ENCODE measurements at places on chromosomes 13 and 19.
A peak's percentile ranks its signal among the peaks of the same experiment; 100 is the strongest.

DNA sequence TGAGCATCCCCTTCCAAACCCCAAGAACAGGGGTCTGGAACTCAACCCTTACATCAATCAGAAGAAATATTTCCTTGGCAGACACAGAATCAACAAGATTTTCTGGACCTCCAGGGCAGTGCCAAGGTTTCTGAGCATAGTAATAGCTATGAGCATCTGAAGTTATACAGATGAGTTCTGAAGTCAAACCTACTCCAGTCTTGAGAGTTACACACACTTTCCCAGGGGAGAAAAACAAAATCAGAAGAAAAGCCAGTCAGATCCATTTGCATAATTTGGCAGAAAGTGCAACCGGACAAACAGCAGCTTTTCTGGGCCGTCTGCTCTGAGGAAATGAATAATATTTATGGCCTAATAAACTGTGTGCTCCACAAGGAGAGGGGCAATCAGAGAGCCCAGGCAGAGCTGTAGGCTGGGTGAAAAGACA lies 93.1 kb downstream of the KL start:
- no peak for DNase-seq

DNA sequence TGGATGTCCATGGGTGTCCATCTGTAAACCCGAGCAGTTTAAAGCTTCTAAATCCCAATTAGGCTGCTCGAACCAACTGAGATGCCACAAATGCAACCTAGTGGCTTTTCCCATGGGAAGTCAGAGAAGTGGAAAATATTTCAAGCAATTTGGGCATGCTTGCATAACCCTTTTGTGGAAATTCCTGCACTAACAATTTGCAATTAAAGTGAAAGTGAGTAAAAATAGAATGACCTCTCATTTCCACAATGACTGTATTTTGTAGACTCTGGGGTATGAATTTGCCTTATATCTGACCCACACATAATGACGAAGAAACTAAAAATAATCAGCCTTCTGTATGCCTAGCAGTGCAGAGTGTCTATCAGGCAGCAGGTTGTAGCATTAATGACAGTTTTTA lies 91.8 kb upstream of the TSC22D1 start:
- DNase-seq: no peak

GRCh38 chr19:45975306-45976070 lies 1.8 kb upstream of the NOVA2 start:
- DNase-seq: no peak

DNA sequence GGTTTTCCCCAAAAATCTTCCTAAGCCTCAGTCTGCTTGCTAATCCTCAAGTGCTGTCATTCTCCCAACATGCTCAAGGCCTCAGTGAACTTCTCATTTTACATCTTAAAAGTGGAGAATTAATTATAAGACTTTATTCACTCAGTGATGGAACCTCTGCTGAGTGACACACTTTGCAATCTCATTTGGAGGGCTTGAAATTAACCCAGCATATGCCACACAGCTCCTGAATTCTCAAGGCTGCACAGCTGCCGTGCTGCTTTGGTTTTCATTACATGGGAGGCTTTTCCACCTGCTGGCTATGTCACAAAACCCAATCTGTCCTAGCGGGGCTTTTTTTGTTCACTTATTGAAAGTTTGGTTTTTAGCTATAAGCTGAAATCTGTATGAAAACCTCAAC lies 28.3 kb upstream of the SERPINE3 start:
- no peak for DNase-seq

- DNase-seq: peak; percentile 15
Measured at GRCh38 chr13:31011901-31012654, 79.6 kb downstream of the TEX26 start.

- no peak for DNase-seq
Measured at GRCh38 chr13:98577836-98578285, 954 bp upstream of the STK24 start.

GRCh38 chr13:109868578-109869311 lies 82.4 kb upstream of the IRS2 start:
- DNase-seq: no peak

- no peak for DNase-seq
Measured at GRCh38 chr13:48879432-48879831, 96.3 kb upstream of the FNDC3A start.

DNA sequence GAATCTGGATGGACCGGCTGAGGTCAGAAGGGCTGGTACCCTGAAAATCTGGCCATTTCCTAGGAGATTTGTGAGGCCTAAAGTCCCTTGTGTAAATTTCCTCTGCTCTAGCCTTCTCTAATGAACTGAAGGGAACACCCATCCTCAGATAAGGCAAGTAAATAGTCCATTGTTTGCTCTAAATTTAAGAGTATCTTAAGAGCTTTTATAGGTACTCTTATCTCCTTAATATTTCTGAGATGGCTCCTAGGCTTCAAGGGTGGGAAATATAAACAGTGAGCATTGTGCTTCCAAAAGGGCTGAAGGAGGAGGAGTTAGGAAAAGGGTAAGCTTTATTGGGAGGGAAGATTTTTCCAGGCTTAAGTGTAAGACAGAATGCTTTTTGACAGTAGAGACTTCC lies 148.7 kb upstream of the EDNRB start:
- no peak for DNase-seq

DNA sequence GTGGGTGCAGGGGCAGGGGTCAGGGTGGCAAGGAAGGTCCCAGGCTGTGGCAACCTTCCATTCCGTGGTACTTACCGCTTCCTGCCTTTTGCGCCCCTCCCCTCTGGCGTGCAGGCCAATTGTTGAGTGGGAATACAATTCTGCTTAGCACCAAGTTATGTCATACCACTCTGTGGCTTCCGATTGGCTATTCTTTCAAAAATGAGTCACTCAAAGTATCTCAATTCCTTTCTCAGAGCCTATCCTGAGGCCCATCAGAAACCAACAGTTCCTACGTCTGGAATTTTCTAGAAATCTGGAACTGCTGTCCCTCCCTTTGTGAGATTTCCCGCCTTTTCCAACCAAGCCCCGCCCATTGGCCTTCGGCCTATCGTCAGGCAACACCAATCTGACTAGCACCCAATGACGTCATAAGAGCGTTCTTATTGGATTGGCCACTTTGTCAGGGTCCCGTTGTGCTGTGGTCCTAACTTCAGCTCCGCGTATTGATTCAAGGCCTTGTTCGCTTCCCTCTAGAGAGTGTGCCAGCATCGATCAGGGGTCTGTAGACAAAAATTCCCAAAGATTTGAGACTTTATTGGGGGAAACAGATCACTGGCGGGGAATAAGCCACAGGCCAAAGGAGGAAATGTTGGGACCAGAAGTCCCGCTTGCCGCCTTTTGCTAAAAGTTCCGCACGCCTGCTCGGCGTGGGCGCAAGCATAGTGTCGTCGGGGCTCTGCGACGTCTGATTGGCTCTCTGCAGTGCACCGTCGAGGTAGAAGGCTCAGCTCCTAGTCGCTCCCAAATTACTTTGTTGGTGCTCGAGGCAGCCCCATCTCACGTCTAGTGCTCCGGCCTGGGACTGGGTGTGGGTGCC lies 11.7 kb downstream of the NTN5 start:
- DNase-seq: peak; percentile 75

GRCh38 chr19:33691736-33692135 lies 70.0 kb downstream of the CHST8 start:
- DNase-seq: no peak

- DNase-seq: peak; percentile 54
Measured at GRCh38 chr19:18160971-18161635, 8.1 kb downstream of the PIK3R2 start.

DNA sequence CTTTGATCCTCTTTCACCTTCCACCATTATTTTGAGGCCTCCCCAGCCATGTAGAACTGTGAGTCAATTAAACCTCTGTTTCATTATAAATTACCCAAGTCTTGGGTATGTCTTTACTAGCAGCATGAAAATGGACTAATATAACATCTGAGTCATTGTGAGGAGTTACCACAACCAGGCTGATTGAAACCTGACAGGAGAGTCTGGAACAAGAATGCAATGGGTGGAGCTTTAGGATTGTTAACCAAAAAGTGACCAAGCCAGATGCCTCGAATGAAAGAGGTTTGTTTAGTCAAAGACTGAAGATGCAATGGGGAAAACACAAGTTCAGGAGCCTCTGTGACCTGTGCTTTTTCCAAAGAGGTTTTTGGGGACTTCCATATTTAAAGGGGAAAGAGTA lies 659.0 kb downstream of the SLITRK6 start:
- DNase-seq: peak; percentile 55

DNA sequence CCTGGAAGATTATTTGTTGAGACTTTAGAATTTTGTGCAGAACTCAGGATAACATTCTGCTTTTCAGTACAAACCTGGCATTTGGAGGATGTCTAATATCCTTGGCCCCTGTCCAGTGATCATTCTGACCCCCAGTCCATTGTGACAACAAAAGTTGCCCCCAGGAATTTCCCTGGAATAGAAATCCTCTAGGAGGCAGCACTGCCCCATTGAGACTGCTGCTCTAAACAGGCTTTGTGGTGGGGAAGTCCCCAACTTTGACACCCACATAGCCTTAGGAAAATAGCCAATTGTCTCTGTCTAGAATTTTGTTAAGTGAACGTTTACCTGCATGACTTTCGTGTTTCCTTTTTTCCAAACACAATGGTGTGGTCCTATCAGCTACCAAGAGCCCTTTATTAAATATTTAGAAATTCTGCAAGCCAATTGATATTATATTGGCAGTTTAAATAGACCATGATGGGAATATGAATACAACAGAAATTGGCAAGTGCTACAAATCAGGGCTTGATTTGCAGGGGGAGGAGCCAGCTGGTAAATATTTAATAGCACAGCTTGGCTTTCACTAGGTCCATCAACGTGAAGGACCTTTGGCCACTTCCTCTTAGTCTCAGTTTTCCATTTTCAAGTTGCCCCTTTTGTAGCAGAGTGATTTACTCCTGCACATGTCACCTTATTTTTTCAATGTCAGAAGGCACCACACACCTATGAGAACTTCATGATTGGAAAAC lies 451.7 kb downstream of the EFNB2 start:
- DNase-seq: peak; percentile 58

DNA sequence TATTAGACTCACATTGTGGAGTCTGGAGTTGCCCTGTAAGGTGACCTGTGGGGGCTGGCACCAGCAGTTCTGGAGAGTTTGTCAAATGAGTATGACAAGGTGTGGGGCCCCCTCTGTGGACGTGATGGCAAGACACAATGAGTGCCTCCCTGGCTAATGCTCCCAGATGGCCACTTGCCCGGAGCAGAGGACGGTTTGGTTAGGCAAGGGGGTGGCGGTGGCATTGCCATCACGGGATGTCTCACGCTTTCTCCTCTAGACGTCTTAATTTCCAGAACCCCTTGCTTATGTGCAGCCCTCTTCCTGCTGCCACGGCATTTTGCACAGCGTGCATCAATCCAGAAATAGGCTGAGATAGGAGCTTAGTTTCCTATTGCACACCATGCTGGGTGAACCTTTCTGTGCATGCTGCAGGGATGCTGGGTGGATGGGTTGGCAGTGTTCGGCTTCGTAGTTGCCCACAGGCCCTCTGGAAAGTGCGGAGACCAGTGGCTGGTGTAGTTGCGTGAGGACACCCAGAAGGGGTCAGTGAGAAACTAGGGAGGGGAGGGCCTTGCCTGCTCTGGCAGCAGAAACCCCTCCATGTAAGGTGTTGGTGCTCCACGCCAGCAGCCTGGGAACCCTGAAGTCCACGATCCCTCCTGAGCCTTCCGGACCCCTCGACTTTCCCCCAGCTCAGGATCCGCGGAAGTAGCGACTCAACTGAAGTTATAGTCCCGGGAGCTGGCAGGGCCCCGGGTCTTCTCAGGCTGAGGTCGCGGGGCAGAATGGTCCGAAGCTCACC lies 18.1 kb upstream of the LRP3 start:
- no peak for DNase-seq

DNA sequence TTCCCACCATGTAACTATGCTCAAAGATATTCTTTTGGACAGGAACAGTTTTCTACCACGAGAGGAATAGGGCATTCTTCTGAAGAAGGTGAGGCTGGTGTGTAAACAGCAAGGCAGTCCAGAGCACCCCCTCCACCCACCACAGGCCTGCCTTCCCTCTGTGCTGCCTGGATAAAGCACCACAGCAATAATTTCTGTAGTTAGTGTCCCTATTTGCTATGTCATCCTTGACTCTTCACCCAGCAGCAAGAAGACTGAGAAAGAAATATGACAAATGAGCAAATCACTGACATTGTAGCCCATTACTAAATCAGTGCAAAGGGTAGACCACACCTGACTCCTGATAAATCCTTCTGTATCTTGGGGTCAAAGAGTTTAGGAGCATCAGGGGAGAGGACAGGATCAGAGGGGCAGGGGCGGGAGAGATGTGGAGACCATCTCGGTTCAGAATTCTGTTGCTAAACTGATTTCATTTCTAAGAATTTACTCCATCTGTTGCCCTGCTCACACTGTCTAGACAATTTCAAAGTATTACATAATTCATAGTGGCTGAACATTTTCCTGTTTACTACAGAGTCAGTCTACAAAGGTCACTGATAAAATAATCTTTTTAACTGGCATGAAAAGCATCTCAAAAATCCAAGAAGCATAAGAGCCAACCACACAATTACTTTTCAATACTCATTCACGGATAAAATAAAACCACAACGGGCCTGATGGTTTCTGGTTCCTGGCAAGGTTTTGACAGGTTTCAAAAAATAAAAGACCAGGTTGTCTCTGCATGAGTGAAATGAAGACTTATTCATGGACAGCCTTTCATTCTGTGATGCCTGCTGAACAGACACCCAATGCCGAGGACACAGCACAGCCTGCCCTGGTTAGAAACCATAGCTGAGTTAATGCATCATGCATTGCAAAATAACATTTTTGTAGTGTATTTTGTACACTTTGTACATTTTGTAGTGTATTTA lies 88.4 kb upstream of the IRS2 start:
- DNase-seq: no peak

DNA sequence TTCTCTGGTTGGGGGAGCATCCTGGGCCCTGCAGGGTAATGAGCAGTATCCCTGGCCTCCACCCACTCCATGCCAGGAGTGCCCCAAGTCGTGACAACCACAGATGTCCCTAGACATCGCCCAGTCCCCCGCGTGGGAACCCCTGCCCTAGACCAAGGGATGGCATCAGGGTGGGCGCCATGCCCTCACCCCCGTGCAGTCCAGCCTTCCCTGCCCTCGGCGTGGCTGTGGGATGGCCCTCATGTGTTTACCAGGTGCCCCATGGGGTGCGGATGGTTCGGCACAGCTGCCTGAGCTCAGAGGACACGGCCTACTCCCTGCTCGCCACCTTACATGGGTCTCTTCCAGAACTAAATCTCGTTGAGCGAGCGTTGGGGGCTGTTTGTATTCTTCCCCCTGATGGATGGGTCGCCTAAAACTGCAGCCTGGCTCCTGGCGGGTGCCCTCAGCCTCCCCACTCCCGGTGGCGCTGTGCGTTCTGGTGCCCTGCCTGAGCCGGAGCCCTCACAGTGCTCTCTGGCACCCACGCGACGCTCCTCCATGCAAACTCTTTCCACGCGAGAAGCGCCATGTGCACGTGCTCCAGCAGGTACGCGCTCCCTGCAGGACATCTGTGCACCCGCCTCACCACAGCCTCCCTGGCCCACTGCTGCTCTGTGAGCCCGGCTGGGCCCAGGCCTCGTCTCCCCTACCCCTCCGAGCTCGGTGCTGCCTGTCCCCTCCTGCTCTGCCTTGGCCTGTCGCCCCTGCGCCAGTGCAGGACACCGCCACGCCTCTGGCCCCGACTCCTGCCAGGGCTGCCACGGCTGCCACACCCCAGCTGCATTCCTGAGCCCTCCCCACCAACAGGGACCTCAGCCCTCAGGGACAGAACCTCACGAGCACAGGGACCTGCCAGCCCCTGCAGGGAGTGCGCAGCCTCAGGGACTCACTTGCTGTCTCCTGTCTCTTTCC lies 145.0 kb downstream of the KDM4B start:
- DNase-seq: peak; percentile 56

- DNase-seq: no peak
Measured at GRCh38 chr13:39406688-39407087, 196.3 kb downstream of the LHFPL6 start.

- DNase-seq: no peak
Measured at GRCh38 chr13:99687723-99688397, 186.6 kb downstream of the TM9SF2 start.

All from ELF-1 (cell line).